Effector CD8-positive, alpha-beta T cell (primary cell): ENCODE measurements at places on chromosomes 4 and X.

GRCh38 chrX:19225909-19226308 is 103.6 kb upstream of the ADGRG2 start:
- no peak for DNase-seq

DNA sequence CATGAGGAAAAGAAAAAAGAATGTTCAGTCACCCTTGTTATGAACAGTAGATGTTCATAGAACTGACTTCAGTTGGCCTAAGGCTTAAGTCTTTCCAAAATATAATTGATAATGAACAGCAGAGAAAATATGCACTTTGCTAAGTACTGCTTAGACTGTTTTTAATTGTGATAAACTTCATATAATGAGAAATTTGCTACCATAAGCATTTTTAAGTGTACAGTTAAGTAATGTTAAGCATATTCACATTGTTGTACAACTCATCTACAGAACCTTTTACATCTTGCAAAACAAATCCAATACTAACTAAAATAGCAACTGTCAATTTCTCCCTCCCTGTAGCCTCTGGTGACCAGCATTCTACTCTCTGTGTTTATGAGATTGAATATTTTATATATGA is 792.2 kb upstream of the LCORL start:
- no peak for DNase-seq

- DNase-seq = no peak
These were observed 3.3 kb upstream of the ADH7 start for GRCh38 chr4:99438405-99438780.

DNA sequence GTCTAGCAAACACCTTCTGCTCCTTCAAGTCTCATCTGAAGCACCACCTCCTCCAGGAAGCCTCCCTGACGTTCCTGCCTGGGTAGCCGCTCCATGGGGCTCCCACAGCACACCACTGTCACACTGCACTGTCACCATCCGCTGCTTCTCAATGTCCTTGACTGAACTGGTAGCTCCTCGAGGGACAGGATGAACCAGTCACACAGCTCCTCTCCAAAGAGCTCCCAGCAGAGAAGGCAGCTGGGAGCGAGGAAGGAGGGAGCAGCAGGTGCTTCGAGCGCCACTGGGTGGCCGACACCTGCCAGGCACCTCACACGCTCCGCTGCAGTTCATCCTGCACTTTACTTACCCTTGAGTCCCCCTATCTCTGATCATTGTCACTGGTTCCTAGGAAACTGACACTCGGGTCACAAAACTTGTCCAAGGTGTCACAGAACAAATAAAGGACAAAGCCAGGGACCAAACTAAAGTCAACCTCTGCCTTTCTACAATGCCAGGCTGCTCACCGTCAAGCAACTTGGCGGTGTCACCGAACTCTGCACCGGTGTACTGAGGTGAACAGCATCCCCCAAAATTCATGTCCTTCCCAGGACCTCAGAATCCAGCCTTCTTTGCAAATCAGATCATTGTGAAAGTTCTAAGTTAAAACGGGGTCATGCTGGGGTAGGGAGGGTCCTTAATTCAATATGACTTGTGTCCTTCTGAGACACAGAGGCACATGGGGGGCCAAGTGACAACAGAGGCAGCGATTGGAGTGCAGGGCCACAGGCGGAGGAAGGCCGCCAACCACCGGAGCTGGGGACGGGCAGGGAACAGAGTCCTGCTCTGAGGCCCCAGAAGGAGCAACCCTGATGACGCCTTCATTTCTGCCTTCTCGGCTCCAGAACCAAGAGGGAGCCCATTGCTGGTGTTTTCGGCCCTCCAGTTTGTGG is 5.5 kb upstream of the S100P start:
- DNase-seq = no peak

- DNase-seq = no peak
These were observed 20.6 kb upstream of the CLDN24 start for GRCh38 chr4:183342541-183343533.

GRCh38 chr4:48194971-48195370 is 60.9 kb upstream of the TXK start:
- DNase-seq = no peak

- no peak for DNase-seq
These were observed 228.5 kb downstream of the PCDH7 start for GRCh38 chr4:30948653-30949052.

DNA sequence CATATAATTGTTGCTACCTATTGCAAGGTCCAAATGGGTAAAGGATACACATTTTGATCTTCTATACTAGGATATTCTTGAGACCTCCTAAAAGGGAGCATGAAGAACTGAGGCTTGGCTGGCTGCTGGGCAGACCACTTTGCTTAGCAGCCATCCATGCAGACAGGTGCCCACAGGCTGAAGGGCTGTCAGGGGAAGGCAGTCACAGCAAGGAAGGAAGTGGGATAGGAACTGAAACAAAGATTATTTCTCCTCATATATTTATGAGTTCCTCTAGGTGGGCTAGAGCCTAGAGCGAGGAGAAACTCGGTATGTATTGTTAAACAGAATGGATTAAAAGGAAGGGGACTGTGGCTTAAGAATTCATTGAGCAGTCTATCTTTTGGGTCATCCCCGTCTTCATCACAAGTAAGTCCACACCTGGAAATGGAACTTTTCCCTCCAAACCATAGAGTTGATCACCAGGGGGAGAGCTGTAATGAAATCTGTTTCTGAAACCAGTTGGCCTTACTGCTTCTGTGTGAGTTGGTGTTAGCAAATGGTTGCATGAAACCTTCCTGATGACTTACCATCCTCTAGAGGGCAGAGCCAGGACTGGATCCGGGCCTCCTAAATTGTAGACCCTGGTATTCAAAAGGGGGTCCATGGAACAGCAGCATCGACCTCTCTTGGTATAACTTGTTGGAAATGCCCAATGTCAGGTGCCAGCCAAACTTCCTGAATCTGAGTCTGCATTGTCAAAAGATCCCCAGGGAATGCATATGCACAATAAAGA is 42.3 kb downstream of the AFF2 start:
- DNase-seq = no peak

- DNase-seq = no peak
These were observed 118.9 kb downstream of the EVC2 start for GRCh38 chr4:5589495-5589894.

DNA sequence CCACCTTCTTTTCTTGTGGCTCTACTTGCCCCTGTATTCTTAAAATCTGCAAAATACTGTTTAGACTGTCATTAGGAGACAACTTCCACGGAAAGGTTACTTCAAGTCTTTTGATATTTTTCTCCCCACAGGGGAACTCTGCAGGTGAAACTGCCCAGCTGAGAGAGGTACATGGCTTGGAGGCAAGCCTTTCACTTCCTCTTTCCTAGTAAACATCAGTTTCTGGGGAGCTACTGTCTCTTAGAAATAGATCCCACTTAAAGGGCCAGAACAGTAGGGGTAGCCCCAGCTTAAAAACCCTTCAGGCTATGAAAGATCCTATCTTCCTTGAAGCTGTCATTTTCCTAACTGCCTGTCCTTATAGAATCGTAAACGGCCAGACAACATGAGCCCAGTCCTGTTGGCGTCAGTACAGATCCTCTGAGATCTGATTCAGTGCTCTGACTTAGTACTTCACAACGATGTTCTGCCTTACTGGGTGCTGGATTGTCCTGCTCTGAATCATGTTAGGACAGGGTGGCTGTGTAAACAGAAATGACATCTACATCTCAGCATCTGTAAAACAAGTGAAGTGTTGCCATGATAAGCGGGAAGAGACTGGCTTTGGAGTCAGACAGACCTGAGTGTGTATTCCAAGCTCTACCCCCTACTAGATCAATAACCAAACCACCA is 102.1 kb downstream of the ITIH6 start:
- DNase-seq = no peak

GRCh38 chr4:165631208-165631894 is 241.7 kb upstream of the TLL1 start:
- no peak for DNase-seq

GRCh38 chr4:66972087-66972486 is 573.2 kb downstream of the CENPC start:
- no peak for DNase-seq

GRCh38 chr4:15349531-15349935 is 78.3 kb upstream of the C1QTNF7 start:
- no peak for DNase-seq

DNA sequence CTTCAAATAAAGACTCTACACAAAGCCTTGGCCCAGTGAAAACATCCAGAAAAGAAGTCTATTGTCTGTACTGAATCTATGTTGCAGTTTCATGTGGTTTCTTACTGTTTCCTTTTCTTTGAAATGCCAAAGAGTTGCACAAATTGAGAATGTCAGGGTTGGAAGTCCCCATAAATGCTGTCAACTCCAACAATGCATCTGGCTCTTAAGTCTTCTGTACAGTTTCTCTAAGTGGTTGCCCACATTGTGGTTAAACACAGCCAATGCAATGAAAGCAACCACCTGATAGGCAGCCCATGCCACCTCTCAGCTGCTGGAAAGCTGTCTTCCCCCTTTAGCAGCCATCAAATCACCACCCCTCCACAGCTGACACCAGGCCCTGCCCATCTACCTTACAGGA is 67.2 kb upstream of the C1GALT1C1 start:
- no peak for DNase-seq

DNA sequence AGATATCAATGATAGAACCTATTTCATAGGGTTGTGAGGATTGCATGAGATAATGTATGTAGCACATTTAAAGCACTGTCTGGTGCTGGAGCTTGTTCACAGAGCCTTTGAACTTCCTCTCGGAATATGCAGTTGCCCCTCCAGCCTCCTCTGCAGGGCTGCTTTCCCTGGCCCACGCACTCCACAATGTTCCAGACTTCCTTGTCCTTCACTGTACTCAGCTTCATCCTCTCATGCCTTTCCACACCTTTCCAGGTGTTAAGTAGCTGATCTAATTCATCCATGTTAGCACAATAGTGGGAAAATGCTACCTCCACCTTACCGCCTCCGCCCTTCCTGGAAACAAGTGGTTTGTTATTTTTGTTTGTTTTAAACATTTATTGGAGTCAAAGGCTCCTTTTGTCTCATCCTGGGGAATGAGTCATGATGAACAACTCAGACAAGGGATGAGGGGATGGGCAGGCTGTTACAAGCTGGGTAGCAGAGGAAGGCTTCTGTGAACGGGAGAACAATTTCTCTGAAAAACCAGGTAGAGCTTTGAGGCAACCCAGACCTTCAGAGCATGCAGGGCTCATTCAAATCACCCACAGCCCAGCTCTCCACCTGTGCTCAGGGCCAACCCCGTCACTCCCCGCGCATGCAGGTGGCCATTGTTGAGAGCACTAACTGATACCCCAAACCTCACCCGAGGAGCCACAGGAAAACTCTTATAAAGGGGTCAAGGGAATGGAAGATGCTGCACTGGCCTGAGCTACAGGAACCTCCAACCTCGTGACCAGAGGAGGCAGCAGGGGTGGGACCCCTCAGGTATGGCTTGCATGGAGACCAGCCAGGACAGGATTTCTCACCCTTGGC is 84.9 kb upstream of the TBL1X start:
- DNase-seq = no peak

DNA sequence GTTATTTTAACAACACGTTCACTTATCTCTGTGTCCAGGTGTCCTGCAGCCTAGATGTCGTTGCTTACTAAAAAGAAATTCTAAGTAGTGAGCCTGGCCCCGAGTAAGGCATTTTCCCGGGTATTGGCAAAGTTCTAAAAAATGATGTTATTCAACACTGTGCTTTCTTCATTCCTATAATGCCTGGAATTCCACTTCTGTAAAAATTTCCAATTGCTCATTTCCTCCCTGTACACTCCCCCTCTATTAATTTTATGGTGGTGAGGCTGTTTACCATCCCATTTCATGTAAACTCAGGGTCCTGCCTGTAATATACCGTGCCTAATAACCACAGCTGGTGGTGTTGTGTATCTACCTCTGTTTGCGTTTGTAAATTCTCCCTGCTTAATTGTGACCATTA is 14.2 kb downstream of the BST1 start:
- no peak for DNase-seq
